Cardiac septum (tissue), 1 donor: ENCODE measurements at places on chromosomes 12 and 14. TPM values are rescaled to one million over a fixed set of nuclear protein-coding genes. Genes with fewer than 3 reads are reported as not detected.

Gene GLI1
- 0.83 TPM for total RNA-seq

Gene PTGES3
- total RNA-seq: 121 TPM

Gene TAS2R42
- not detected for total RNA-seq

Gene CYP27B1
- 0.24 TPM for total RNA-seq

Gene C12orf42
- not detected for total RNA-seq

Gene ETNK1
- 20.6 TPM for total RNA-seq

Gene AMHR2
- 0.43 TPM for total RNA-seq

Gene CACNB3
- total RNA-seq: 9.2 TPM

DNA sequence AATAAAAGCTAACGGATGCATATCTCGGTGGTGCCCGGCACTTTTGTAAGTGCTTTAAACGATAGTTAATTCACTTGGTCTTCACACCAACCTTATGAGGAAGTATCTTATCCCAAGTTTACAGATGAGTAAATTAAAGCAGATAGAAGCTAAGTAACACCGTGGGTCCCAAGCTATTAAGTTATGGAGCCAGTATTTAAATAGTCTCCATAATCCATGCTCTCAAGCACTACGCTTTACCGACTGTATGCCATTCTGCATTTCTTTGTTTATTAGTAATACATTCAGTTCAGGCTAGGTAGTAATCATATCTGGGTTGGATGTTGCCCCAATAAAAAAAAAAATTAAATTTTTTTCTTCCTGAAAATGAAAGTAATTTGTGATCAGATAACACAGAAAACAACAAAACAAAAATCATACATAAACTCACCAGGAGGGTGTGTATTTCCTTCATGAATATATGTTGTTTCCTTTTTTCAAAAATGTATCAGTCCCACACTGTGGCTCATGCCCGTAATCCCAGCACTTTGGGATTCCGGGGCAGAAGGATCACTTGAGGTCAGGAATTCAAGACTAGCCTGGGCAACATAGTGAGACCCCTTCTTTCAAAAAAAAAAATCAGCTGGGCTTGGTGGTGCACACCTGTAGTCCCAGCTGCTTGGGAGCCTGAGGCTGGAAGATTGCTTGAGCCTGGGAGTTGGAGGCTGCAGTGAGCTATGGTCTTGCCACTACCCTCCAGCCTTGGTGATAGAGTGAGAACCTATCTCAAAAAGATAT is 1.4 kb upstream of the M6PR start:
- no peak for DNase-seq

DNA sequence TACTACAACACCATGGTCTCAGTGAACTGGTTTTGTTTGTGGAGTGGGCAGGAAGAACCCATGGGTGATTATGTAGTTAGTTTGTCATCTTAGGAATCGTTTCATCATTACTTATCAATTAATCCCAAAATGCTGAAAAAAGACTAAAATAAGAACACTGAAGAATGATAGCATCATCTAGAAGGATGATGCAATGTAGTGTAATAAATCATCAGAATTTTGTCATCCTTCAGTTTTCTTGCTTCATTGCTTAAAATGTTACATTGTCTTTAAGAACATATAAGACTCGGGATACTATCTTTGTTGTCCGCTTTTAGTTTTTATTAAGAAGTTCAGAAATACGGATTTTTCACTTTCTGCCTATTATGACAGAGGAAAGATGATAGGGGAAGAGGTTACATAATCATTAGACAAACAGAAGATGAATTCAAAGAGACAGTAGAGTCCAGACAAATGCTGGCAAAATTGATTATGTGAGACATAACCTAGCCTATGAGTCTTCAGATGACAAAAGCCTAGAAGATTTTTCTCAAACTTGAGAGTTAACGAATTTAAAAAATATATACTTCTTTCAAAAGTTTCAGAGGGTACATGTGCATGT is 10.8 kb upstream of the SMOC1 start:
- no peak for DNase-seq

GRCh38 chr12:47020211-47020821 is 59.1 kb upstream of the PCED1B start:
- DNase-seq: no peak

- DNase-seq: no peak
Observed at GRCh38 chr14:84857571-84857970, 672.4 kb upstream of the FLRT2 start.

DNA sequence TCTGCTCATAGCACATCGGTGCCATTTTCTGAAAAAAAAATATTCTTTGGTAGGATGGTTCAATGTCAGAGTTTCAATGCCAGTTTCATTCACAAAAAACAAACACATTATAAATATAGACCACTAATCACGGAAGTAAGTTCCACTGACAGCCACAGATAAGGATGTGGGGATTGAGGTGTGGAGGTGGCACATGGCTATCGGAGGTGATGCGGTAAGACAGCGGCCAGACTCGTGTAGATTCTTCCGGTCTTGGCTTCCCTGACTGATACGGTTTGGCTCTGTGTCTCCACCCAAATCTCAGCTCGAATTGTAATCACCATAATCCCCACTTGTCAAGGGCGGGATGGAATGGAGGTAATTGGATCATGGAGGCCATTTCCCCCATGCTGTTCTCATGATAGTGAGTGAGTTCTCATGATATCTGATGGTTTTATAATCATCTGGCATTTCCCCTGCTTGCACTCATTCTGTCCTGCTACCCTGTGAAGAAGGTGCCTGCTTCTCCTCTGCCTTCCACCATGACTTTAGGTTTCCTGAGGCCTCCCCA is 693.4 kb downstream of the VRK1 start:
- no peak for DNase-seq

- no peak for DNase-seq
Observed at GRCh38 chr12:128978067-128978466, 124.8 kb downstream of the GLT1D1 start.

GRCh38 chr12:78340406-78340805 is 509.7 kb downstream of the NAV3 start:
- DNase-seq: no peak

- no peak for DNase-seq
Observed at GRCh38 chr12:88432531-88433490, 147.5 kb downstream of the KITLG start.

DNA sequence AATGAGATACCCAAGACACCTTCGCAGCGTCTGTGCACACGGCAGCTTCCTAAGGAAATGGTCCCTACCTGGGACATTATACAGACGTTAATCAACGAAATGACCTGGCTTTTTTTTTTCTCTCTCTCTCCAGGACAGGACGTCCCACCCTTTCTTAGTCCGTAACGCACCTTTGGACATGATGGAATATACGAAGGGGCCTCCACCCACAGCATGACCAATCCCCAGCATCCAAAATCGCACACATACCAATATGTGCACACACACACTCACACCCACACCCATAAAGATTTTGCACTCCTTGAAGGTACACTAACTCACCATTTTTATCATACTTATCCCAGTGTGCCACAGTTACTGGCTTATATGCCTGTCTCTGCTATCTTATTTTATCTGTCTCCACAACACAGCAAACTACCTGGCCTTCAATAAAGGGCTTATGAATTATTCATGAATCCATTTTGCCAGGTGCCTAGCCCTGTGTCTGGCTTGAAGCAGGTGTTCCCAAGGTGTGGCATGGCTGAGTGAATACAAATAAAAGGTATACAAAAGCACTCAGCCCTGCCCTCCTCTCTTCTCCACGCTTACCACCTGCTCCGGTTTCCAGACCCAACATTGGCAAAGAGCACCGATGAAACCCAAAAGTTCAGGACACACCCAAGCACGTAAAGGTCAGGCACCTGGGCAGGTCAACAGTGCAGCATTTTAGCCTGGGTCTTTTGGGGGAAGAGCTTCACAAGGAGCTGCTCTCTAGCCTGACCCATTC is 2.2 kb downstream of the SCNN1A start:
- no peak for DNase-seq

DNA sequence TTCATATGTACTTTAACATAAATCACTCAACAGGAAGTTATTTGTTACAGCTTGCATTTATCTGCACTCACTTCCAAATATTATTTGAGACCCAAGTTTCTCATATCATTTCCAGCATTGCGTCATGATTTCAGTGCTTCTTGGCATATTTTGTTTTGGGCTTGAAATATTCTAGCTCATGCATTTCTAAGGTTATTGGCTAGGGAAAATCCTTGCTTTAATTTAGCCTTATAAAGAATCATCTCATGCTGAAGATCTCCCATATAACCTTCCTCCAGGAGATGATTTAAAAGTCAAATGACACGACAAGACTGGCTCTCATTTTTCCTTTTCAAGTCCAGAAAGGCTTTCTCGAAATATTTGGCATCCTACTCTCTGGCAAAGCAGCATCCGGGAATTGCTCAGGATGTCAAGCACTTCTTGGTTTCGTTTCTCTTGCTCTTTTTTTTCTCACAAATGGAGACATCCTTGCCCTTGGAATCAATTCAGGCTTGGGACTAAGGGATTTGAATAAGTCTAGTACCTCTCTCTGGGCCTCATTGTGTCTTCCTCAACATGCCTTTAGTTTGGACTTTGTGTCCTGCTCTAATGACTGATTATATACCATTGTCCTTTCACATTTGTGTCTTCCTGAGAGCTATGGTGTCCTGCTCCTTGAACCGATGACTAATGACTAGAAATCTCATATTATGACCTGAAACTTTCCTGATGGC is 295.0 kb downstream of the RMST start:
- DNase-seq: no peak

DNA sequence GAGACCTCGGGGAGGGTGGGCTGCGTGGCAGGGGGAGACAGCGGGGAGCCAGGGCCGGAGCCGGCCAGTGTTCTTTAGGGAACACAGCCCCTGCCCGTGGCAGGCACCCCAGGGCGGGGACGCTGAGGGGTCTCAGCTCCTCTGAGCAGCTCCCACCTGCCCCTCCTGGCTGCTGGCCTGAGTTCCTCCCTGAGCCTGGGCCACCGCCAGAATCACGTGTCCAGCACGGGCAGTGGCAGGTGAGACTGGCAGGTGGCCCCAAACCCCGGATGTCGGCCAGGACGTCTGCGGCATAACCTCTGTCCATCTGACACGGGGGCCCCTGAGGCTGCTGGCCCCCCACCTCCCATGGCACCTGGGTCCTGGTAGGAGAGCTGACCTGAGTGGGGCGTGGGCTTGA is 25.1 kb downstream of the NOC4L start:
- DNase-seq: no peak

DNA sequence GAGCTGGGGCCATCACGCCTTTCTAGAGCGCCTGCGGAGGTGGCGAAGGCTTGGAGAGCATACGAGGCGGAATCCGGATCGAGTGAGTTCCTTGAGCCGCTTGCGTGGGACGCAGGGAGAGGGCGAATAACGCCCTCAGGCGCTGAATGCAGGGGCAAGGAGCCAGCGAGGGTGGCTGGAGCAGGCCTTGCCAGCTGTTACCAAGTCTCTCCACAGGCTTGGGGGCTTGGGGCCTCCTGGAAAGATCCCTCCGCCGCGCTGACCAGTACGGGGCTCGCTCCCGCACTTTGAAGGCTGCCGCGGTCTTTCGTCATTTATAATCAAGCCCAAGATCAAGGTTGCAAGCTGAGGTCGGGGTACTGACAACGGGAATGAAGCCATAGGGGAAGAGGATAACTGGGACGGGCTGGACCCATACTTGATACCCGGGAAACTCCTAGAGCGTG is 1.2 kb downstream of the FLRT2 start:
- DNase-seq: no peak

DNA sequence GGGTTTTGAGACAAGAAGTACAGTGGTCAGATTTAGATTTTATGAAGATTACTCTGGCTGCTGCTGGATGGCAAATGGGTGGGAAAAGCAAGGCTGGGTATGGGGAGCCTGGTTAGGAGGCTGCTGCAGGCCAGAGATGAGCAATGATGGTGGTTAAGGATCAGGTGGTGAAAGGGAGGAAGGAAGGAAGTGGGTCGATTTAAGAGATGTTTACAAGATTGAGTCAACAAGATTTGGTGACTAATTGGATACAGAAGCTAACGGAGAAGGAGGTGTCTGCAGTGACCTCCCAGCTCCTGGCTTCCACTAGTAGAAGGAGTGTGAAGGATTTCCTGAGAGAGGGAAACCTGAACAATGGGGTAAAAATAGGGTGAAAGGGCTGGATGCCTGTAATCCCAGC is 18.7 kb downstream of the NOS1 start:
- no peak for DNase-seq

DNA sequence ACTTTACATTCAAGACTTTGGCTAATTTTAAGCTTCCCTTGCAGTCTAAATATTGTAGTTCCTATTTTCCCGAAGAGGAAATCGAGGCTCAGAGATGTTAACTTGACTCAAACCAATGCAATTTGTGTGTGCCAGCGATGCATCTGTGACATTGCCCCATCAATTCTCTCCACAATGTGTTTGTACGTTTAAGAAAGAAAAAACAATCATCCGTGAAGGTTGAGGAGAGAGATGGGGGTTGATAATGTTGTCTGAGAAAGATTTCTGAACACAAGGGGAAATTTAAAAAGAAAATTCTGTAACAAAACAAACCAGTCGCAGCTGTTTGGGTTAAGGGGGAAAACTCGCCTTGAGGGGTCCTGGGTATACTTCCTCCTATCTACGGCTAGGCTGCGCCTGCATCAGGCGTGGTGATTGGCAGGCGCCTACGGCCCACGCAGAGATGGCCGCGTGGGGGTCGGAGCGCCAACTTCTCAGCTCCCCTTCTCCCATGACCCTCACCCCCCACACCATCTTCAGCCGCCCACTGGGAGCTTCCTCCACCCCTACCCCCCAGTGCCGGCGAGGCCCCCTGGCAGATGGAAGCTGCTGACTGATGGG is 12.3 kb downstream of the SIX1 start:
- no peak for DNase-seq

DNA sequence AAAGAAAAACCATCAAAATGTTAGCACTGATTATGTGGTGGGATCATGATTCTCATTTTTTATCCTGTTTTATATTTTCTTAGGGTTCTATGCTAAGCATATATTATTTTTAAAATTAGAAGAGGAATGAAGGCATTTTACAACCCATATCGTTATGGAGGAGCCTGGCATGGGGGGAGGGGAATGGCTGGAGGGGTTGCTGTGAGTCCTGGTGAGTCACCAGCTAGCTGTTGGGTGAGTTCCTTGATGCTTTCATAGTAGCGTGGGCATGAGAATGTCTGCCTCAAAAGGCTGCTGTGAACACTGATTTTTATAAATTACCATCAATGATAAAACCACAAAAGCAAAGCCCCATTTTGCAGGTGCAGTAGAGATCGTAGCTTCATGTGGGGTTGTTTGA is 46.9 kb downstream of the C14orf132 start:
- DNase-seq: no peak

DNA sequence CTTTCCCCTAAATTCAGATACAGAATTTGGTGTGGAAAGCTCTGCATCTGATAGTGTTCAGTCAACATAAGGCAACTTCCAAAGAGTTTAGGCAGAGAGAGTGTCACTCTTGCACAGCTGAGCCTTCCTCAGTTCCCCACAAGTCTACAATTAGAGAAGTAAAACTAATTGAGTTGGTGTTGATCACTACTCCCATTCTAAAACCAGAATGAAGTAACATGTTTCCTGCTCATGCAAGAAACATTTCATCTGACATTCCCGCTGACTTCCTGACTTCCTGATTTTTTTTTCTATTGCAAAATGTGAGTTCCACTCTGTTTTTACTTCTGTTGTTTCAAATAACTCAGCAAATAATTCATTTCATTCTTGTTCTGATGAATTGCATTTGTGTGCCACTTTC is 271.0 kb downstream of the ALG10B start:
- DNase-seq: no peak
